ENCODE measurements at places on chromosomes 11 and 22. TPM values are rescaled to one million over a fixed set of nuclear protein-coding genes. Genes with fewer than 3 reads are reported as not detected.
A peak's percentile ranks its signal among the peaks of the same experiment; 100 is the strongest.

DNA sequence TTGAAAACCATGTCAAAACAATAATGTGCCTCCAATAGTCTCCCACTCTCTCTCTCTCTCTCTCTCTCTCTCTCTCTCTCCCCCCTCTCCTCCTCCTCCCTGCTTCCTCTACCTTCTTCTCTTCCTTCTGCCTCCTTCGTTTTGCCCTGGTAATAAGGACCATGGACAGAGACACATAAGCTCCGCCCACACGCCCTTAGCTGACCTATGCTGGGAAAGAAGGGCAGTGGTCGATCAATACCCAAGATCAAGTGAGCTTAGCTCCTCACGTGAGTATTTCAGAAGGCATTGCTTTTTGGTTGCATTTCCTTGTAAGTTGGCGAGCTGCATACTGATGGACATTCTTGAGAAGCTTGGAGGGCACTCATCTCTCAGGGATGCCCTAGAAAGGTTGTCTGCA lies 194.8 kb downstream of the MIAT start:
- no peak for DNase-seq

- DNase-seq = no peak
Measured at GRCh38 chr11:132658696-132659095, 873.6 kb downstream of the OPCML start.

DNA sequence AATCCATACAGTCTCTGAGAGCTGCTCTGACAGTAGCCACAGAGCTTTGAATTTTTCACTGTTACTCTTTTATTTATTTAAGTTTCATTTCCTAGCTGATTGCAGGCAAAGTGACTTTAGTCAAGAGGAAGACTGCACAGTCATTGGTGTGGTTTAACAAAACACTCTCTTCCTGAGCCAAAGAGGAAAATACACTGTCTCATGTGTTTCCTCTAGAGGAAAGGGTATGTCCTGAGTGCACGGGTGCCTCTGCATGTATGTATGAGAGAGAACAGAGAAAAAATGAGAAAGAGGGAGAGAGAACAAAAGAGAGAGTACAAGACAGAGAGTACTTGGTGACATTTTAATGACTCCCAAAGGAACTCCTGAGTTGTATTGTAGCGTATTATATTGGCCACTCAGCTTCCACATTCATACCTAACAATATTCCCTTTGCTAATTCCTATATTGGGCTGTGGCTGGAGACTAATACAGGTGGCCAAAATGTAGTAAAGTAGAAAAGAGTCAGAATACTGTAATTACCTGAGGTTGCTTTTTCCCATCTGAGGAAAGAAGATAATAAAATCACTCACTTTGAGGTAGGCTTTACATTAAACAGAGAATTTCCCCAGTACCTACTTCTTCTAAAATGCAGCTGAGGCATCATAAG lies at the start of gene OR4D9:
Gene OR4D9 (plus strand): TSS at position 599 of the 649 bp plus-strand sequence. CDS start 3,374 bp downstream, outside the sequence.
- DNase-seq = no peak

Gene MGAT3
- total RNA-seq = 4.6 TPM

DNA sequence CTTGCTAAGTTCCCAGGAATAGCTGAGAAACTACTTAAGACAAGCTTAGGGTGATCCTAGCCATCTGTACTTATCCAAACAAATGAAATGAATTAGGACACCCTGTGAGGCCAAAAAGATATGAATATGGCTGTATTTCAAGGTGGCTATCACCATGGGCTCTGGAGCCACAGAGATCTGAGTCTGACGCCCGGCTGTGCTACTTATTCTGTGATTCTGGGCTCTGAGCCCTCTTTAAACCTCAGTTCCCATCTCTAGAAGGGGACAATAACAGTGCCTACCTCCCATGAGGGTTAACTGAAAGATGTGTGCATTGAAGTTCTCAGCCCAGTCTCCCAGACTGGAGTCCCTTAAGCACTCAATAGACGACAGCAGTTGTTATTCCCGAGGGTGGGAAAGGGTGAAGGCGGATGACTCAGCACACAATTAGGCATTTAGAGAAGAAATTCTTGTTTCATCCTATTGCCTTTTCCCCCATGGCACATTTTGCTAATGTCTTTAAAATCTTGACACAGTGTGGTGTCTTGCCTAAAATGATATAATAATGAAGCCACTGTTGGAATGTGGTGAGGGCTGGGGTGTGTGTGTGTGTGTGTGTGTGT lies 132.5 kb downstream of the ADAMTS15 start:
- DNase-seq = no peak

DNA sequence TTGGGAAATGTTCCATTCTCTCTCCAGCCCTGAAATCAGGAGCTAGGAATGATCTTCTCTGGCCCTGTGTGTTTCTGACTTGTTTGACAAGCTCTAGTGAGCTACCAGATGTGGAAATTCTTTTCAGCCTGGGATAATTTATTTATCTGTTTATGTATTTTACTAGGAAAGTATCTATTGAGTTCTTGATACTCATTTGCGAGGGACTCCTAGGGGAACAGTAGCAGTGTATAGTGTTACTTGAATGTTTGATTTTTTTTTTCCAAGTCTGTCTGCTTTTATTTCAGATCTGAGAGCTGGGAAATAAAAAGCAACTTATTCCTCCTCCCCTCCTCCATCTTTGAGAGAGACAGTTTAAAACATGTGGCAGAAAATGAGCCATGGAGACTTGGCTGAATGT lies 92.5 kb downstream of the ALX4 start:
- DNase-seq = no peak

GRCh38 chr11:58179648-58180047 lies 9.2 kb upstream of the OR9Q2 start:
- DNase-seq = no peak

- DNase-seq = peak; percentile 83
Measured at GRCh38 chr22:16717699-16718558, 107.3 kb downstream of the XKR3 start.

DNA sequence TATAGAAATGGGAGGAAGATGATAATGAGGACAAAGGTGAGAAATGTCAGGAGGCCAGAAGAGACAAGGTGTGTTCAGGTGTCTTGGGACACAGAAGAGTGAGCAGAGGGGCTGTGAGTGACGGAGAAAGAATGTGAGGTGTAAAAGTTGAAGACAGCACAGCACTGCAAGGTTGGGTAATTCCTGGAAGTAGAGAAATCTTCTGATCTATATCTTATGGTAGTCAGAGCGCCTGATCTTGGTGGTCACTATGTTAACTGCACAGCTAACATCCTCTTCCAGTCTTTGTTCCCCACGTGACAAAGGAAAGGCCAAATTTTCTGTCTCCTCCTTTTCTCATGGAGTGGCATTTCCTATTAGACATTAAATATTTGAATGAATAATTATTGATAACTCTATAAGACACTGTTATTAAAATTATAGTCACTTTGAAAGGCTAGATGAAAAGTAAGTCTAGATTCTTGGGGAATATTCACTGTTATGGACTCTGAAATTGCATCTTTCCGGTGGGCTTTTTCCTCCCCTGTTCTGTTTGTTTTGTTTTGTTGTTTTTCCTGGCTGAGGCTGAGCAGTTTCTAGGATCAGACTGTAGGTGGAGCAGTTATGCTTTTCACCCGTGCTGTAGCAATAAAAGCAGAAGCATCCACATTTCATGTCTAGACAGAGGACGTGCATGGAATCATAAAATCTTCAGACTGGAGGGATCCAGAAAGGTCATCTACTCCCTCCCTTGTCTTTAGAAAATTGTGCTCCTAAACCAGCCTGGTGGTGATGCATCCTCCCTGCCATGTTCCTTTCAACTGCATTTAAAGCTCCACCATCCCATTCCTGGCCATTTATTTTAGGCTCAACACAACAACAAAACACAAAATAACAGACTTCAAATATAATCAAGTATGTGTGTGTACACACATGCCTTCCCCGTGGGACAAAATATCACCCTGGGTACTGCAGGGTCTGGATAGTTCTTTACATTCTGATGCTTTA lies 26.6 kb downstream of the SC5D start:
- DNase-seq = no peak

- no peak for DNase-seq
Measured at GRCh38 chr22:37464181-37464580, 22.0 kb downstream of the MFNG start.

Gene UNC93B1
- 12.3 TPM for total RNA-seq

DNA sequence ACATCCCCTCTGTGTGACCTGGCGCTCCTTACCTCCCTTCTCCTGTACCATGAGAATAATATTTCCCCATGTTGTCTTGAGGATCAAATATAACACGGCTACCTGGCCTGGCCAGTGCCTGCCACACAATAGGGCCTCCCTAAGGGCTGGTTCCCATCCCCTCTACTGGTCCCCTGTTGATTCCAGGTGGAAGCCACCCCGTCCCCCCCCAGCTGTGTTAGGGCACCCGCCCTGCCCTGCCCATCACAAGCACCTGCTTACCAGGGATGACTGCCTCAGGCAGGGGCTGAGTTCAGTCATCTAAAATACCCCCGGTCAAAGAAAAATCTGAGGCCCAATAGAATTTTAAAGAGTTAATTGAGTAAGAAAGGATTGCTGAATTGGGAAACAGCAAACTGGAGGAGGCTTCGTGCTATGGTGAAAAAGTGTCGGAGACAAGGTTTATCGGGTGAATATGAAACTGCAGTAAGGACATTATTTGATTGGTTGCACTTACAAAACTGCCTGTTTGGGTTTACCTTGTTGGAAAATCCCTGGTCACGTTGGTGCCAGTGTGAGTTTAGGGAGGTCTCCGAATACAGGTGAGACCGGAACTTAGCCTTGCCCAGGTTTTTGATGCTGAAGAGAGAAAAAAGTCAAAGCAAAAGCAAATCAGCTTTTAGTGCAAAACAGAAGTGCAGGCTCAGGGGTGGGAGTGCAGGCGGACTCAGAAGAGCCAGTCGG lies 5.2 kb downstream of the APOL1 start:
- no peak for DNase-seq

Gene PGA5
- total RNA-seq = 0.43 TPM

Gene BDNF
- 0.87 TPM for total RNA-seq

DNA sequence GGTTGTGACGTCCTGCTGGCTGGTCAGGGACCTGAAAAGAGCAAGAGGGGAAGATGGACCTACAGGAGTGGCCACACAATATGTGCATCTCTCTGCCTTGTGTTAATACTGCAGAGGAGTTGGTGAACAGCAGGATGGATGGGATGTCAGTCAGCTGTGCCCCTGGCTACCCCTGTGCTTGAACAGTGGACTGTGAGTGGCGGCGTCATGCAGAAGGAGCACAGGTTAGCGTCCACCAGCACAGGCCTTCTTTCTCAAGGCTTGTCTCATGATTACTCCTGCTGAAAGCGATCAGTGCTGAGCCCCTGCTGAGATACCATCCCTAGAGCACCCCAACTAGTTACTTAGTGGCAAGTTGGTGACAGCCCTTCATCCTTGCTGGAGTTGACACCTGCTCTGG lies 3.8 kb upstream of the CHKB start:
- no peak for DNase-seq

DNA sequence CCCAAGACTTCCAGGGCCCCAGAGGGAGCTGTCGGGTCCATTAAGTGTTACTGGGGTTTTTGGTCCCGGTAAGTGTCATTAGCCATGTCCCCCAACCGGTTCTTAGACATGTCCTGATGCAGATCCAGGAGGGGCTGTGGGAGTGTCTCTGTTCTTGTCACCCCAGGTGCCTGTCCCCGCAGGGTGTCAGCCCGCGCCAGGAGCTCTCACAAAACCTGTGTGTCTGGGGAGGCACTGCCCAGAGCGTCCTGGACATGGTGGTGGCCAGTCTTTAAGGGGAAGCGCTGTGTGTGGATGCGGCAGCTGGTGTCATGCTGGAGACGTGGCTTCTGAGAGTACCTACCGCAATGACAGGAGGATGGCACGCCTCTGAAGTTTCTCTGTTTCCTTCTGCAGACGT lies 12.5 kb upstream of the PARVG start:
- no peak for DNase-seq

DNA sequence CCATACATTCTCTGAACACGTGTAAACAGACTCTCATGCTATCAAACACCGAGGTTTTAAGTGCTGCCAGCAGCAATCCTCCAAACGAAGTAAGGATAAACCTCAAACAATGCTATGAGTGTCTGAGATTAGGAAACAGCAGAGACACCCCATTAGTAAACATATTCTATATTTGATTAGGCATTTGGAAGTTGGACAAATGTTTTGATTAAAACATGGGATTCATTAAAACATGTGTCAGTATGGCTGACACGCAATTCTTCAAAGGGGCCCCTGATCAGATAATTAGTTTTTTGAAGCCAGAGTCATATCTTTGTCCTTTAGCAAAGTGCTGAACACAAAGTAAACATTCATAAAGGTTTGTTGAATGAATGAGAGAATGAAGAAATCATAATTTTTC lies 33.2 kb upstream of the BLID start:
- no peak for DNase-seq

Gene BIRC2
- total RNA-seq = 62.7 TPM

- no peak for DNase-seq
Measured at GRCh38 chr11:31757260-31757835, 53.8 kb downstream of the PAX6 start.

Gene C2CD3
- total RNA-seq = 89.4 TPM

GRCh38 chr11:15886866-15887265 lies 469.5 kb downstream of the SOX6 start:
- DNase-seq = no peak

DNA sequence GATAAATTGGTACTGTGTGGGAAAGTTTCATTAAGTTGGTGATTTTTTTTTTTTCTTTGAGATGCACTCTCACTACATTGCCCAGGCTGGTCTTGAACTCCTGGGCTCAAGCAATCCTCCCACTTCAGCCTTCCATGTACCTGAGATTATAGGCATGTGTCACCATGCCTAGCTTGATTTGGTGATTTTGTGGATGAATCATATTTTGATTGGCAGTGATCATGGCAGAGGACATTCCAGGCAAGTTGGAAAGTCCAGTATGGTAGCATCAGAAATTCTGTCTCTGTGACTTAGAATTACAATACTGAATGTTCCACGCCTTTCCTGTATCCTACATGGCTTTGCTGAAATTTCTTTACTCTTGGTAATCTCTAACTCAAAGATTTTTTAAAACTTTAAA lies 49.4 kb downstream of the HORMAD2 start:
- DNase-seq = no peak

DNA sequence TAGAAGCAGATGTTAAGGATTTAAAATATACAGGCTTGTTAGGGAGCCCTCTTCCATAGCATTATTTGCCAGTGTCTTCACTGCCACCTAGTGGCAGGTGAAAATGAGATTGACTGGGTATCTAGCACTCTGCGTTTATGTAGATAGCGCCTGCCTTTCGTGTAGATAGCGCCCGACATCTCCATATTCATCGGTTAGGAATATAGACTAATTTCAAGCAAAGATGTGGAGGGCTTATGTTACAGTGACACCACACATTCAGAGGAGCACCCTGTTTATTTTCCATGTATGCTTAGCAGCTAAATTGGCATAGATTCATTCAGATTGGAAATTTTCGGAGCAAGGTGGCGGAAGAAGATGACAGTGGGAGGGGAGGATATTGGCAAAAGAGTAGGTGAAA lies 72.0 kb downstream of the SLC5A12 start:
- peak; percentile 84 for DNase-seq

Gene TMEM45B
- 0.12 TPM for total RNA-seq

Gene SCGB1C1
- not detected for total RNA-seq

Measured in testis (tissue), 5 donors.